ENCODE measurements at places on chromosomes 7 and 10. TPM values are rescaled to one million over a fixed set of nuclear protein-coding genes. Genes with fewer than 3 reads are reported as not detected.

- no peak for DNase-seq
Measured at GRCh38 chr7:24503506-24503905, 69.7 kb upstream of the PALS2 start.

GRCh38 chr10:102408131-102408727 lies 10.4 kb downstream of the PSD start:
- peak; percentile 51 for DNase-seq

- DNase-seq, result no peak
Measured at GRCh38 chr10:76918106-76918505, 719.5 kb downstream of the KCNMA1 start.

DNA sequence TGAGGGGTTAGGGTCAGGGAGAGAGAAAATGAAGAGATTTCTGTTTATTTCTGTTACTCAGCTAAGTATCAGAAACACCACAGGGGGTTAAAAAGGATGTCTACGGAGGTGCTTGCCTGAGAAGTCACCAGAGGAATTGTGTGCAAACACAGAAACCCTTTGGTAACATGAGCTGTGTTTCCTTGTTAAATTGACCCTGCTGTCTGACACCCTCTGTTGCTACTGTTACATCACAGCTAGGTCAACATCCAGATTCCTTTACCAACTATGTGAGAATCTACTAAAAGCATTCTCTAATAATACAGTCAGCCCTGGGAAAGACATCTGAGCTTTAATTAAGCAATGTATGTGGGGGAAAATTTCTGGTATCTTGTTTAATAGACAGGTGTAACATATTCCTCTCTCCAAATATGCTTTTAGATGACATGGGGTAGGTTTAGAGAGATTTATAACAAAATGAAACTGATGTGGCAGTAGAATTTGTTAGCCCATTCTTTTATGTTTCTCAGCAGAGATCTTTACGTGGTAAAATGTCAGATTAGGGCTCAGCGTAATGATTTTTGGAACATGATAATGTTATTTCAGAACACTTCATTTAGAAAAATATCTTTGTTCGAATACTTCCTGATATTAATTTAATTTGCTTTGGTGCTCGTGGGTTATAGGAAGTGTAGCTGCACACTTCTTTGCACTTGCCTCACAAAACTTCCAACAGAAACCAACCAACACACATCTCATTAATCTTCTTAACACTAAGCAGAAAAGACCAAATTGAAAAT lies 168.0 kb upstream of the AHR start:
- no peak for DNase-seq

- no peak for DNase-seq
Measured at GRCh38 chr7:50653126-50653864, 88.1 kb upstream of the DDC start.

- DNase-seq, result no peak
Measured at GRCh38 chr7:77426521-77427051, 10.4 kb upstream of the GSAP start.

DNA sequence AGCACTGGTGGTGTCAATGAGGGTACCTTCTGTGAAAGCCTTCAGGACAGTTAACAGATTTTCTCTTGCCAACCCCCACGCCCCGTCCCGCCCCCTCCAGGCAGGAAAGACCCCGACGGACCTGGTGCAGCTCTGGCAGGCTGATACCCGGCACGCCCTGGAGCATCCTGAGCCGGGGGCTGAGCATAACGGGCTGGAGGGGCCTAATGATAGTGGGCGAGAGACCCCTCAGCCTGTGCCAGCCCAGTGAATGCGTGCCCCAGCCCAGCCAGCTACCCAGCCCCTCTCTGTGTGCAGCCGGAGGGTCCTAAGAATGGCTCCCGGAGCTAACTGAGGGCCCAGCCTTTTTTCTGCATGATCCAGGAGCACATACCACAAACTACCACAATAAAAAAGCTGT lies 713 bp upstream of the HOGA1 start:
- no peak for DNase-seq

GRCh38 chr10:126062131-126063032 lies 166.0 kb downstream of the FANK1 start:
- DNase-seq, result no peak

DNA sequence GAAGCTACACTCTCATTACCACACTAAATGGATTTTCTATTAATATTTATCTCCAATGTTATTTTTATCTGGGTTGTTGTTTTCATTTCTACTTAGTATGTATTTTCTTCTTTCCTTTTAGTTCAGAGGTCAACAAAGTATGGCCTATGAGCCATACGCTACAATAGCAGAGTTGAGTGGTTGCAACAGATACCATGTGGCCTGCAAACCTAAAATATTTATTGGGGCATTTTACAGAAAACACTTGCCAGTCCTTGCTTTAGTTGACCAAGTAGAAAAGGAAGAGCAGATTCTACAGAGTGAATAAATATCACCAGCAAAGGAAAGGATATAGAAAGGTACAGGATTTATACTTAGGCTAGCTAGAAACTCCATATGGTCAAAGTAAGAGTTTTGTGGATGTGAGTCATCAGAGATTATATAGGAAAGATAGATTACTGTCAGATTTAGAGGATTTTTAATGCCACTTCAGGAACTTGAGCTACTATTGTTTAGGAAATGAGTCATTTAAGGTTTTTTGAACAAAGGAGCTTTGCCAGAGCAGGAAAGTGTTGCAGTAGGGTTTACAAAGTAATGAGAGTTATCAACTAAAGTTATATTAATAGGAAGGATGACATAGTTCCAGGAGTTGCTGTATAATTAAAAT lies 323.3 kb upstream of the KAT6B start:
- DNase-seq, result no peak

- no peak for DNase-seq
Measured at GRCh38 chr7:36982766-36983165, 258.5 kb upstream of the AOAH start.

GRCh38 chr7:19665399-19666008 lies 43.3 kb downstream of the POLR1F start:
- no peak for DNase-seq

- DNase-seq, result no peak
Measured at GRCh38 chr10:101676565-101676964, 18.4 kb downstream of the FBXW4 start.

DNA sequence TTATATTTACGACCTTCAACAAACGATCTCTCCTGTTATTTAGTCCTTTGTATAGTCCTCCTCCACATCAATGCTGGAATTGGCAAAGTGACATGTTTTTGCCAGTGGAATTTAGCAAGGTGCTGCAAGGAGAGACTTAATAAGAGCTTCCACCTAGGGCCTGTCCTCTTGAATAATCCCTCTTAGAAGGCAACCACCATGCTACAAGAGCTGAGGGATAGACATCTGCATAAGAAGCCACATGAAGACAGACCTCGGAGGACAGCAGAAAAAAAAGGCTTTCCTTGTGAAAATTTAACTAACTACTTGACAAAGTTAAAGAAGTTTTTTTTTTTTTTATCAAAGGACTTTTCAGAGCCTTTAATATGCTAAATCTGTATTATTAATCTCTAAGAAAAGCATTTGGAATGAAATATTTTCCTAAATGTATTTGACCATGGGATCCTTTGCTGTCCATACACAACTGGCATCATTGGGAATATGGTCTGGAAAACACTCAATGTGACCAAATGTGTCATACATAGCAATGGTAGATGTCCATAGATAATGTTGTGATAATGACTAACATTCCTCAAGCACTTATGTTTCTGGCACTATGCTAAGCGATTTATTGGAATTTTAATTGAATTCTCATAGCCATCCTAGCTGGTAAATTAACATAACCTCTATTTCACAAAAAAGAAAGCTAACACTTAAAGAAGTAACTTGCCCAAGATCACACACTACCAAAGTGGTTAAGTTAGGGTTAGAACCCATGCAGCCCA lies 13.2 kb downstream of the HYCC1 start:
- no peak for DNase-seq

DNA sequence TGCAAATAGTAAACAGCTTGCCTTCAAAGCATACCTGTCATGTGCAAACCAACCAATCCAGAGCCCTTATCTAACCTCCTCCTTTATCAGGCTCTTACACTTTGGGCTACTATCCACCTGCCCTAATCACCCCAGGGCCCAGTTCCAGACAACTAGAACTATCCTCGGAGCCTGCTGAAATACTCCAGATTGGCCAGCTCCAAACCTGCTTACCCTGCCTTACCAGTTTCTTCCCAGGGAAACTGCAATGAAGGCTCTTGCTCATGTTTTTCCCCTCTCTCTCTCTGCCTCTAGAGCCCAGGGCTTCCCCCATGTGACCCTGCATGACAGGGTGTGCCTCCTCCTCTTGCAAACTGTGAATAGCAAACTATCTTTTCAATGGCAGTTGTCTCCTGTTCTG lies 81.4 kb upstream of the CAPZA2 start:
- no peak for DNase-seq

PRRT4 gene
- 0.20 TPM for total RNA-seq

FAM25G gene
- not detected for total RNA-seq

COL28A1 gene
- total RNA-seq, result not detected

CYP2W1 gene
- total RNA-seq, result not detected

CAV1 gene
- 0.18 TPM for total RNA-seq

Measured in activated CD8-positive, alpha-beta T cell treated with anti-CD3 and anti-CD28 coated beads for 36 hours (primary cell).